ENCODE measurements at places on chromosomes 4 and X.

DNA sequence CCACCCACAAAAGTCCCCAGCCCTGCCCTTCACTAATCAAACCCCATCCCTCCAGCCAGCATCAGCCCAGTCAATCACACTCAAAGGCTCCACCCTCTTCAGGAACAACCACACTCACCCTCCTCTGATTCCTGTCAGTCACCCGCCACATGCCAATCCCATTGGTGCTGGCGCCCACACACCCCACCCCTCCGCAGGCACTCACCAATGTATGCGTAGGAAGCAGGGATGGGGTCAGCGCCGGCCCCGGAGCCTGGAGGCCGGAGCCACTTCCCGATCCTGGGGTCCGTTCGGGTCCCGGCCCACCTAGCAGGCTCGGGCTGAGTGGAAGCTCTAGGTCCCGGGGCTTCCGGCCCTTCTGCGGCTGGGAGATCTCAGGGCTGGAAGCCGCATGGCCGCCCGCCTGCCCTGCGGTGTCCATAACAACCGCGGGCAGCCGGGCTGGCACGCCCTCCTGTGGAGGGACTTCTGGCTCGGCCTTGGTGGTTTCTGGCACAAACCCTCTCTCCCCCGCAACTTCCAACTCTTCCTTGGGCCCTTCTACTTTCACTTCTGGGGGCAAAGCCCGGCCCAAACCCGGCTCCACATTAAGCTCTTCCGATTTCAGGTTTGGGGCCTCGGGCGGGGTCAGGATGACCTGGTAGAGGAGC is 7.9 kb upstream of the CFP start:
- no peak for DNase-seq

GRCh38 chr4:186203406-186203805 is 12.0 kb downstream of the CYP4V2 start:
- no peak for DNase-seq

DNA sequence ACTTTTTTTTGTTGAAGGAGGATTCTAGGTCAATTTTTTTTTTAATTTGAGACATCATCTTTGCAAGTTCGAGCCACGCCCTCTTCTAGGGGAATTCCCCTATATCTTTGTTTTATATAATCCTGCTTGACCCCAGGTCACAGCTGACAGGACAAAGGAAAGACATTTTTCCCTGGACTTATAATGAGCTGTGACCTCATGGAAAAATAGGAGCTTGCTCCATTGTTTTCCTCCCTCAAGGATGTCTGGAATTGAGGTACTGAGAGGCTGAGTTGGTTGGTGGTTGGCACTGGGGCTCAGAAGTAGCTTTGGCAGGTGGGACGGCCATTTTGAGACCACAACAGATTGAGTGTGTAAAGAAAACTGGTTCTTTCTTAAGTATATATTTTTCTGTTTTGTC is 49.0 kb downstream of the GBA3 start:
- no peak for DNase-seq

DNA sequence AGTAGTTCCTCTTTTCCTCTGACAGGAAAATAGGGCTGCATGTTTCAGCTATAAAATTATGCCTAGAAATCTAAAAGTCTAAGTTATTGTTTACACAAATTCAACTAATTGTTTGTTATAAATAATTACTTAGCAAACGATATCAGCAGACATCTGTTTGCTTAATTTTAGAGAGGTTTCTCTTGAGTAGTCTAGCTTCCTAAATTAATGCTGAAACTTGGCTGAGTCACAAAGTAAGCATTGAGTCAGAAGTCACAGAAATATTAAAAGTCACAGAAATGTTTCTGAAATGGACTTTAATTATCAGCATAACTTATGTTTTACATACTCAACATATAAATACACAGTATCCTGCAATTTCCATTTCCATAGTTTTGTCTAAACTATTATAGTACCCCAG is 1044.0 kb downstream of the CCSER1 start:
- no peak for DNase-seq

DNA sequence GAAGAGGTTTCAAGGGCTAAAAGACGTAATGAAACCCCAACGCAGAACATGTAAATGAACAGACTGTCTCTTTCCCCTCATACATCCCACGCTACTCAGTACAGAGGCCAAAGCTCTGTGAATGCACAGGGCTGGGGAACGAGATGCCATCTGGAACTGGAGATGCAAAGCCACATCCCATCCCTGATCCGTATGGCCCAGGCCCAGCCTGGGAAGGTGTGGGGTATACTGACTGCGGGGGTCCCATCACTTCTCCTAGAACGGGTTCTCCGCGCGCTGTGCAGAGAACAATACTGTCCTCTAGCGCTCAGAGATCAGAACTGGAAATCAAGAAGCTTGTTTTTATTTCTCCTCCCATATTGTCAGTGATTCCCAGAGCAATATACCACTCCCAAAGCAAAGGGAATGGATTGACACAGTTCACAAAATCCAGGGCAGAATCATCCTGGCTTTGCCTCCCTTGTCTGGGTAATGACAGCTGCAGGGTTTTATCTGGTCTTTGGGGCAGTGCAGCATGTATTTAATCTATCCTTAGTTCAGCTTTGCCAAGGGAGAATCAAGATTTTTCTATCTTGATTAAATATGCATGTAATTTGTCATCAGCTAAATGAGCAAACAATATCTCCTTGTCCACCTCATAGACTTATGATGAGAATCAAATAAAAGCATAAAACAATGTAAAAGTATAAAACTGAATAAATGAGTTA is 47.3 kb upstream of the TLR3 start:
- DNase-seq: peak; percentile 32

GRCh38 chr4:146833530-146833929 is 112.1 kb downstream of the TTC29 start:
- DNase-seq: no peak

- peak; percentile 45 for DNase-seq
Measured at GRCh38 chr4:52376132-52376704, 282.9 kb downstream of the USP46 start.

DNA sequence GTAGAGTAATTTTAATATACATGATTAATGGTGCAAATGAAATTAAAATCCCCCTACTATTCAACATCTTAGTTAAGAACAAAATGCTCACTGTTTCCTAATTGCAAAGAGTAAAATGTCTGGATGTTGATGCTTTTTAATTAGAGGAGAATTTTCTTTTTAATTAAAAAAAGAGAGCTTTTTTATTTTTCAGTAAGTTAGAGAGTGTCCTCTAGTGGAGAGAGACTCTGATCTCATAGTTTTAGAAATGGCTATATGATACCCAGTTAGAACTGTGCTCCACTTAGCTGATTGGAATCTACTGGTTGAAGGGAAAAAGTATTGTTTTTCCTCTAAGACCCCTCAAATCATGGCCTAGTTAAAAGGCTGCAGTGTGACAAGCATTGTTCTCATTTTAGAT is 312.0 kb upstream of the MAGEB2 start:
- DNase-seq: no peak

DNA sequence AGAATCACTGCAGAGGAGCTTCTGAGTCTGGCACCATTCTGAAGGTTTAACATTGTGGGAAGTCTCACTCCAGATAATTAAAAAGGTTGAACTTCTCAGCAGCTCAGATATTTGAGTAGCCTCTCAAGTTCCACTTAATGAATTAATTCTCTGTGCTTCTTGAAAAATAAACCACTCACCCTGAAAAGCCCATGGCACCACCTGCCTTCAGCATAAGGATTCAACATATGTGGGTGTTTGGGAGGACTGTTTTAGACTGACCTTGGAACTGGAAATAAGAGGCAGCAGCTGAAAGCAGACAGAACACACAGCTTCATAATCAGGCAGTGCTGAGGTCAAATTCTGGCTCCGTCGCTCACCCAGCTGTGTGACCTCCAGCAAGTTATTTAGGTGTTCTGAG is 100.6 kb downstream of the KCNIP4 start:
- no peak for DNase-seq

DNA sequence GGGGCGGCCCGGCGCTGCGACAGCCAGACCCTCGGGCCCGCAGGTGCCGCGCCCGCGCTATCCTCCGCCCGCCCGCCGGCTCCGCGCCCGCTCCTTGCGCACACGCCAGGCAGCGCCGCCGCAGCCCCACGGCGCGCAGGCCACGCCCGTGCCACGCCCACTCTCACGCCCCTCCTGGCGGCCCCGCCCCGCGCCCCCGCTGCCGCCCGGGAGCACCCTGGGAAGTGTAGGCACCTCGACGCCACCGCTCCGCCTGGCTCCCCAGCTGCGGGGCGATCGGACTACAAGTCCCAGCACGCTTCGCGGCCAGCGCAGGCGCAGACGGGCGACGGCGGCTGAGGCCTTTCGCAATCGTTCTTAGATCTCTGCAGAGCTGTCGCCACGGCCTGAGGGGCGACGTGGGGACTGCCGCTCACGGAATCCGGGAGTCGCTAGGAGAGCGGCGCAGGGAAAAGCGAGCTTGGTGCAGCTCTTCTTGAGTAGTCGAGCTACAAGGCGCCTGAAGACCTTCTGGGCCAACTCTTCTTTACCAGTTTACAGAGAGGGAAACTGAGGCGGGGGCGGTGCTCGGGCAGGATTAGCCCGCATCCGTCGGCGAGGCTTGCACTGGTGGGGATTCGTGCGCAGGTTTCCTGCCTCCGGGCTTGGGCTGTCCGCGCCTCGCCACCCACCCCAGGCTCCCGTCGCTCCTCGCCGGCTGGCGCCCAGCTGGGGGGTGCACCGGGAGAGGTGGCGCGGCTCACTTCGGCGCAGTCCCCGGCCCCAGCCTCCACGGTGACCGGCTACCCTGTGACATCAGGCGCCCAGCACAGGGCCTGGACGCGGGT is at the start of gene ABLIM2:
ABLIM2 (minus strand) TSS at position 104 of the 827 bp plus-strand sequence. CDS start 124 bp downstream, outside the sequence.
- peak; percentile 96 for DNase-seq

GRCh38 chrX:77786365-77786680 is 307 bp upstream of the ATRX start:
- no peak for DNase-seq

DNA sequence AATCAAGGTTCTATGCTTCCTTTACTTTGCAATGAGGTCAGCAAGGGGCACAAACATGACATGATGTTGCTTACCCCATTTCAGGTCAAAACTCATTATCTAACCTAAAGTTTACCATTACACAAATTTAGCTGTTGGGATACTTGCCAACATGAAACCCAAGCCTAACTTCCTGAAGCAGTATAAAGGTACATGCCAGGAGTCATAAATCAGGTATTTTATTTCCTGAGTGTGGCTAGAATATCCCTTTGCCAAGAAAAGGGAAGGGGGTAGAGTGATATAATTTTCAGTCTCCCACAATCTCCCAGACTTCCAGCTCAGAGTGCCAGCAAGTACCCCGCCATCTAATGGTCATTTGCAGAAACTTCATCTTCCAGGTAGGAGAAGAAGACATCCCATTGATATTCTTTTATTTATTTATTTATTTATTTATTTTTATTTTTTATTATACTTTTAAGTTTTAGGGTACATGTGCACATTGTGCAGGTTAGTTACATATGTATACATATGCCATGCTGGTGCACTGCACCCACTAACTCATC is 136.6 kb downstream of the NEXMIF start:
- no peak for DNase-seq

- no peak for DNase-seq
Measured at GRCh38 chr4:889516-889915, 42.6 kb downstream of the GAK start.

- no peak for DNase-seq
Measured at GRCh38 chrX:49921109-49921508, 1.3 kb upstream of the CLCN5 start.

DNA sequence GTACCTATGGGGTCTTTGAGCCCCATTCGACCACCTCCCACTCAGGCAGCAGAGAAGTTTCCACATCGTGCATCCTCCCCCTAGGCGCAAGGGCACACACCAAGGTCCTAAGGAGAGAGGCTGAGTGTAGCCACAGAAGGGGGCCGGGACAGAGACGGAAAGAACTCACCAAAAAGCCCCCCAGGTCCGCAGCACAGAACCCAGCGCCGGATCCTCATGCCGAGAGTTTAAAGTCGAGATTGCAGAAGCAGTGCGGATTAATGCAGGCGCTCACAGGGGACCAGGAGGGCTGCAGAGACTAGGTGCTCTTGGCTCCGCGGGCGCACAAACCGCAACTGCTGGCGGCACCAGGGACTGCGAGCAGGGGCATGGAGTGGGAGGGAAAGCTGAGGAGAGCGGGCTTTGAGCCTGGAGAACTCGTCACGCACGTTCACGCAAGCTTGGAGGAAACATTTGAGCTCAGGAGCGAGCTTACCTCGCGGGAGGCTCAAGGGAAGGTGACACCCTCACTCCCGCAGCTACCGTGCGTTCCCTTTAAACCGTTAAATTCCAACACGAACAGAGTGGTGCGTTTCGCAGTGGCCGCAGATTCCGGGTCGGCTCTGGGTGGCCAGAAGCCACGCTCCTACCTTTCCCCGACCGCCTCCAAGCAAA is 8.5 kb downstream of the NKX3-2 start:
- no peak for DNase-seq
